ENCODE measurements at places on chromosomes 4 and X. TPM values are rescaled to one million over a fixed set of nuclear protein-coding genes. Genes with fewer than 3 reads are reported as not detected.

GRCh38 chrX:7996414-7996813 is 69.2 kb upstream of the PNPLA4 start:
- no peak for DNase-seq
- no peak overlapping the region for H3K27ac ChIP-seq
- no peaks in the 10 kb centered on the region for H3K36me3 ChIP-seq
- H3K27me3 ChIP-seq = no peaks in the 10 kb centered on the region
- no peak overlapping the region for H3K4me3 ChIP-seq

The CITED1 gene
- 2.7 TPM for total RNA-seq

DNA sequence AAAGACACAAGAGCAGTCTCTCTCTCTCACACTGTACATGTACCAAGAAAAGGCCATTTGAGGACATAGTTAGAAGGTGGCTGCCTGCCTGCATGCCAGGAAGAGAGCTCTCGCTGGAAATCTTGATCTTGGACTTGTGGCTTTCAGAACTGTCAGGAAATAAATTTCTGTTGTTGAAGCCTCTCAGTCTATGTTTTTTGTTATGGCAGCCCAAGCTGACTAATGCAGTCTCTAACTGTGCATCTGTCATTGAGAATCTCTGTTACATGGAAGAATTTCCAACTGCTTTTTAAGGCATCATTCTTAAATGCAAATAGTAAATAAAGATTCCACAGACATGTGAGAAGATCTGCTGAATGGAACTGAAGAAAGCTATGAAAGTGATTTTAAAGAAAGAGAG is 198.3 kb downstream of the PCDH10 start:
- no peak for DNase-seq
- no peak overlapping the region for H3K4me3 ChIP-seq
- no peaks in the 10 kb centered on the region for H3K36me3 ChIP-seq
- no peaks in the 10 kb centered on the region for H3K27me3 ChIP-seq

DNA sequence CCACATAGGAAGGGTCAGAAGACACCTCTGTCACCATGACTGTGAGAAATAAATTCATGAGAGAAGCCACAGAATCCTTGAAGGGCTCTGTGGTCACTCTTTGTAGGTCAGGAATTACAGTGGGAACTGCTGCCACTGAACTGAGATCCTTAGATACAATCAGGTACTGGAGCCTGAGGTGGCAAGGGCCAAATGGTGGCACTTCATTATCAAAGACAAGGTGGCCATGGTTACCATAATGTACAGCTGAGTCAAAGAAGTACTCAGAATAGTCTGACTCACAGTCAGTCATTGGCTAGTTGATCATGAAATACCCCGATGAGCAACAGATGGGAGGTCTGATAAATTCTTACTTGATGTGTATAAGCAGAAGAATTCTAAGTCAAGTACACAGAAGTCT is 131.9 kb downstream of the RTL3 start:
- no peaks in the 10 kb centered on the region for H3K4me1 ChIP-seq
- H3K36me3 ChIP-seq = no peaks in the 10 kb centered on the region
- no peak overlapping the region for H3K4me3 ChIP-seq

The HERC5 gene
- total RNA-seq = 5.4 TPM

GRCh38 chrX:66633541-66633940 is 5.3 kb downstream of the EDA2R start:
- no peak for DNase-seq
- no peaks in the 10 kb centered on the region for H3K27me3 ChIP-seq
- no peak overlapping the region for H3K4me3 ChIP-seq
- no peaks in the 10 kb centered on the region for H3K36me3 ChIP-seq
- H3K27ac ChIP-seq = no peak overlapping the region
- H3K4me1 ChIP-seq = no peaks in the 10 kb centered on the region

DNA sequence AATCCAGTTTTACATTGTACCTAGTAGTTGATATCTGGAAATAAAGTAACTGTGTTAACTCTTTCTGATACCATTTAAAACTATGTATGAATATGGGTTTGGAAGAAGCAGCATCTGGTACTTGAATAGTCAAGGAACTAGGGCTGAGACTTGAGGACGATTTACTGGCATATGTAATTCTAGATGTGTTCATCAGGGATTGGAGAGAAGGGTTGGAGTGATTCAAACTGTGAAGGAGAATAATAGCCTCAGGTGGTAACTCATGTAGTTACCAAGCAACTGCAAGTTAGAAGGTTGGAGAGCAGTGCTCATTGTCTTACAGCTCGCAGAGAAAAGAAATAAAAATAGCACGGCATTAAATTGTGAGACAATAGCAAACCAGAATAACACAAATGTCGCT is 29.5 kb upstream of the TXLNG start:
- no peak for DNase-seq
- no peak overlapping the region for H3K27ac ChIP-seq
- no peaks in the 10 kb centered on the region for H3K27me3 ChIP-seq

The RBM46 gene
- total RNA-seq = not detected

DNA sequence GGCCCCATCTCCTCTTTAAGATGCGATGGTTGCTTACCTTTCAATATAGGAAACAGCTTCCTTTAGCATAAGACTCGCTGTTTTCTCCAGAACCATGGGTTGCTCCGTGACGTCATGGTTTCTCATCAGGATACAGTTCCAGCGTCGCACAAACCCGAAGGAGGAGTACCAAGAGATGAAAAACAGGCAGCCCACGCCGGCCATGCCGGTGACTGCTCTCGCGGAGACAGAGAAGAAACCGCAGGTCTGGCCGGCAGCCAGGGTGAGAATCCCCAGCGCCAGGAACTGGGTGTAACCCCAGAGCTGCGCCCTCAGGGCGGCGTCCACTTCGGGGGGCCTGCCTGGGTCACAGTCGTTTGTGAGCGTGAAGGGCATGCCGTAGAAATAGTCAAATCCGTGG is 11.4 kb downstream of the ARSD start:
- no peaks in the 10 kb centered on the region for H3K4me1 ChIP-seq
- no peaks in the 10 kb centered on the region for H3K36me3 ChIP-seq
- no peak overlapping the region for H3K4me3 ChIP-seq
- no peak overlapping the region for H3K27ac ChIP-seq

DNA sequence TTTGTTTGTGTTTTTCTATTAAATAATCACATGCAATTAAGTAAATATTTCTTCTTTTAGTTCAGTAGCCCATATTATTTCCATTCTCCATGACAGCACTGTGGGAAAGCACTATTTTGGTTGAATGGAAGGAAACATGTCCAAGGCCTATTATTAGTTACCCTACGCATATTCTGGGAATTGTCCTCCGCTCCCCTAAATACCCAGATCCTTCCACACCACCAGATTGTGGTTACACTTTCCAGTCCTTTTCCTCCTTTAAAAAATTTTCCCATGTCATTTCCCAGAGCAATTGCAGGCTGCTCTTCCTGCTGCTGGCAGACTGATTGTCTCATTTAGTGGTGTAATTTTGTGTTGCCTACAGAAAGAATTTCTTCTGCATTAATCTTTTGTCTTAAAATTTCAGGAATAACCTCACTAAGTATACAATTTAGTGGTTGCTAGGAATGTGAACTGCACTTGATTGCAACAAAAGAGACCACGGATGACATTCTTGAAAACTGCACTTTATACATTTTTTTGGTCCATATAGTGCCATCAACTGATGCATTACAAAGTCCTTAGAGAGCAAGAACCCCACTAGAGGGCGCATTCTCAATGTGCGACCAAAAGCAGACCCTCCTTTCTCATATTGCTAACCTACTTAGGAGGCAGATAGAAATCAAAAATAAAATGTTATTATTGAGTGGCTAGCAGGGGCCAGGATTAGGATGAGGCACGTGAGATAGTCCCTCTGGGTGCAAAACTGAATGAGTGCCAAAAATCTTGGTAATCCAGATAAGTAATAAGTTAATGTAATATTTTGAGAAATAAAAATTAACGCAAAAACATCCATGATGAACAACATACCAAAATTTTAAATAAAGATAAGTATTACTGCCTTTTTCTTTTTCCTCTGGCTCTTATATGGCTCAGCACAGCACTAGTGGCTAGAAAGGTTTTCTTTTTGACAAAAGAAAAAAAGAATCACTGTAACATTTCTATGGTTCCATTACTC is 98.8 kb upstream of the IQCM start:
- no peak overlapping the region for H3K4me3 ChIP-seq
- DNase-seq = no peak
- H3K4me1 ChIP-seq = no peaks in the 10 kb centered on the region
- H3K27ac ChIP-seq = no peak overlapping the region
- H3K27me3 ChIP-seq = no peaks in the 10 kb centered on the region

- H3K4me1 ChIP-seq = no peaks in the 10 kb centered on the region
- H3K27ac ChIP-seq = no peak overlapping the region
- no peak for DNase-seq
- no peaks in the 10 kb centered on the region for H3K27me3 ChIP-seq
- H3K36me3 ChIP-seq = no peaks in the 10 kb centered on the region
- no peak overlapping the region for H3K4me3 ChIP-seq
These were observed 348.6 kb downstream of the BCOR start for GRCh38 chrX:39749135-39749534.

DNA sequence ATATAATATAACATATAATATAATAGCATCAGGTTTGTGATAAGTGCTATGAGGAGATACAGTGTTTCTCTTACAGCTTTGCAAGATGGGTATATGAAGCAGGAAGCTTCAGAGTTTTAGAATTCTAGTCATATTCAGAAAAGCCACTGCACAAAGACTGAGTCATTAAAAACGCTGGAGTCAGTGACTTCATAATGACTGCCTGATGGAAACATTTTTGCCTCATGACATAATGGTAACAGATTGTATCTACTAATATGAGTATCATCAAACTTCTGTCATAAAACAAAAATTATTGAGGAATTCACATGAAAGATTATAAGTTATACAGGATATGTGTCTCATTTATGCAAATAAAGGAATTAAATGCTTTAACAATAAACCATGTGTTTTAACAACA is 46.8 kb downstream of the EPHA5 start:
- no peaks in the 10 kb centered on the region for H3K4me1 ChIP-seq
- H3K36me3 ChIP-seq = no peaks in the 10 kb centered on the region
- no peak for DNase-seq
- H3K27me3 ChIP-seq = no peaks in the 10 kb centered on the region
- no peak overlapping the region for H3K4me3 ChIP-seq

The SCML2 gene
- total RNA-seq = 2.2 TPM

- no peak overlapping the region for H3K4me3 ChIP-seq
- peak overlapping the region; percentile 25 for H3K27ac ChIP-seq
- H3K27me3 ChIP-seq = no peaks in the 10 kb centered on the region
- no peak for DNase-seq
- no peaks in the 10 kb centered on the region for H3K4me1 ChIP-seq
- no peaks in the 10 kb centered on the region for H3K36me3 ChIP-seq
These were observed 31.3 kb downstream of the NYX start for GRCh38 chrX:41478381-41478911.

DNA sequence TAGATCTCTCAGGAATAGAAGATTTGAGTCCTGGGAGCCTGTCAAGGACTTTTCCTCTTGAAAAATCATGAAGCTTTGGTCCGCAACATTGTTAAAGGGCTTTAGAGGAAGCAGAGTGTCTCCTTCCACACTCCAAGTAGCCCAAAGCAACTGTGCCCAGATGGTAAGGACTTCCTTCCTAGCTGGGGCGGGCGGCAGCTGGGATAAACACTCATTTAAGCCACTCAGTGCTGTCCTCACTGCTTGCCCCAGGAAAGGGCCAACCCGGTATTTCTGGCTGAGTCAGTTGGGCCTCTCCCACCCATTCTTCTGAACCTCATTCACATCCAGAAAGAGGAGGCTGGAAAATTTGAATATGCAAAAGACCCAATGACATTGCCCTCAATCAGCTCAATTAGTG is 144.3 kb downstream of the CHIC2 start:
- H3K36me3 ChIP-seq = no peaks in the 10 kb centered on the region
- DNase-seq = no peak
- H3K4me1 ChIP-seq = peaks cover 7% of the 10 kb centered on the region
- H3K4me3 ChIP-seq = no peak overlapping the region
- H3K27ac ChIP-seq = peak overlapping the region; percentile 17
- H3K27me3 ChIP-seq = no peaks in the 10 kb centered on the region

The PTPN13 gene
- total RNA-seq = 66.3 TPM

DNA sequence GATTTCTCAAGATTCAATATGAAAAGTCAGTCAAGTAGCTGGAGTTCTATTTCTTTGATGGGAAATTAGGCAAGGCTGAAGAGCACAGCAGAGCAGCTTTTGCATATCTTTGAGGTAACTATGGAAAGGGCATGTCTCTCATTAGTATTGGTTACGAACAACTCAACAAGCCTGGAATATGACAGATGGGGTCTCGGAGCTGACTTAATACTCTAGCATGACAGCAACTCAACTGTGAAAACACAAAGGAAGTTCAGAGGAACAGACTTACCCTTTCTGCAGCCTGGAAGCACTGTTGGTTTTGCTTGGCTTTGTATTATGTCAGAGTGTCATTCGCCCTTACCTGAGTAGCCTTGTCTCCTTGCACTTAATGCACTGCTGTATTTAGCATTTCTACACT is 79.9 kb upstream of the AADAT start:
- no peaks in the 10 kb centered on the region for H3K27me3 ChIP-seq
- DNase-seq = no peak
- H3K36me3 ChIP-seq = no peaks in the 10 kb centered on the region
- no peaks in the 10 kb centered on the region for H3K4me1 ChIP-seq
- H3K27ac ChIP-seq = no peak overlapping the region
- H3K4me3 ChIP-seq = no peak overlapping the region

DNA sequence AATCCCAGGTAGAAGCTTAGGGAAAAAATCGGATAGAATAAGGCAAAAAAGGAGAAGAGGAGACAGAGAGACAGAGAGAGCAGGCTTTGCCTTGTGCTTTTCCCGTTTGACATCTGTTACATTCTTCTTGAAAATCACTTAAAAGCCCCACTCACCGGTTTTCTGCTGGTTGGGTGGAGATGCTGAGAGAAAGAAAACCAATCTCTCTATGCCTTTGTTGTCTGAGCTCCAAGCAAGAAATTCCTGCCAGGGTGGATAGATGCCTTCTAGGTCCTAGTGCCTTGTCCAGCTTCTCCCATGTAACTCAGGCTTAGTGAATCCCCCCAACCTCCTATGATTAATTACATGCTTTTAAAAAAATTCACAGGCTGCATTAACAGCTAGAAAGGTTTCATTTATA is at the start of gene DCX:
Gene DCX, minus strand, starts transcription at position 210 of the 400 bp plus-strand sequence. CDS start 1,794 bp downstream, outside the sequence.
- H3K27ac ChIP-seq = no peak within 1 kb of the TSS
- H3K36me3 ChIP-seq = no peaks in the 10 kb centered on the region
- H3K27me3 ChIP-seq = no peaks in the 10 kb centered on the region
- no peak within 1 kb of the TSS for H3K4me3 ChIP-seq
- DNase-seq = no peak

DNA sequence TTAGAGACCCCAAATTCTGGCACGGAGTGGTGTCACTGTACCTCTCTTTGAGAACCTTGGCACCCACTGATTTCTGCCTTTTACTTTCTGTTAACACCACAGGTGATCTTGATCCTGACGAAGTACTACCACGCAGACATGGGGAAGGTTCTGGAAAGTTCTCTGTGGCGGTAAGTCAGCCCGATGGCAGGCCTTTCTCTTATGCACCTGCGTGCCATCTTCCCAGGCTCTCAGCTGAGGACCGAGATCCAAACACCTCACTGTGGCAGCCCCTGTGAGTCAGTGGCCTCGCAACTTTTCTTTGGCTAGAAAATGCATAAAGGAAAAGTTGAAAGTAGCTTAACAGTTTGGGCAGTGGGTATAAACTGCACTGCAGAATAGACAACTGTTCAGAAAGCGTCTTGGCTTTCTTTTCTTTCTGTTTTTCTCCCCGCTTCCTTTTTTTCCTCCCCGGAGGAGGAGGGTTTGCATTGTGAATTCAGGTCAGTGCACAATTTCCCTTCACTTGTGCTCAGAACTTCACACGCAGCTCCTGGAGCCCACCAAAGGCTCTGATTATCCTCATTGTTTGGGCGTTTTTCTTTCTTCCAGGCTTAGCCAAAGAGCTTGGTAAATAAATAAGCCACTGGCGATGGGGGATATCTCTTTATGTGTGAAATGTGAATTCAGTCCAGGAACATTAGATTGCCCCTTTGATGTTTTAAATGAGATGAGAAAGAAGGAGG is 38.4 kb downstream of the PSAPL1 start:
- H3K27me3 ChIP-seq = no peaks in the 10 kb centered on the region
- DNase-seq = peak; percentile 25
- H3K27ac ChIP-seq = no peak overlapping the region
- no peaks in the 10 kb centered on the region for H3K4me1 ChIP-seq

All from vagina (tissue), 2 donors.